ENCODE measurements at places on chromosomes 1 and 21. TPM values are rescaled to one million over a fixed set of nuclear protein-coding genes. Genes with fewer than 3 reads are reported as not detected.

CENPF gene
- total RNA-seq, result 170 TPM

CATSPERE gene
- total RNA-seq, result 0.45 TPM

SGIP1 gene
- total RNA-seq, result 2.1 TPM

PEX11B gene
- 8.1 TPM for total RNA-seq

TRAF3IP3 gene
- total RNA-seq, result not detected

DNA sequence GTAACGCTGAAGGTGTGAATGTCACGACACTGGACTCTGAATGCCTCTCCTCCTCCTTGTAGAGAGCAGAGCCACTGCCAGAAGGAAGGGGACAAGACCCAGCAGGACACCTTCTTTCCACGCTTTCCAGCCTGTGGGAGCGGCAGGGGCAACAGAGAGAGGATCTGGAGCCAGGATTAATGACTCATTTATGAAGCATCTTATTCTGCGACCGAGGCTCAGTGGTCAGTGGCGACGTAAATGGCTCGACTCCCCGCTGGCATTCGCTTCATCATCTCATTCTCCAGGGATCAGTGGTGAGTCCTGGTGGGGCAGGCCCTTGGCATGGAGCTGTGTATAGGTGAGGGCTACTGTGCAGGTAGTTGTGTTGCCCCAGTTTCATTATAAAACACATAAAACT, 4.6 kb downstream of the SLC37A1 start:
- no peaks in the 10 kb centered on the region for H3K27me3 ChIP-seq
- DNase-seq, result no peak
- H3K4me3 ChIP-seq, result no peak overlapping the region
- peaks cover 10% of the 10 kb centered on the region for H3K4me1 ChIP-seq

DNA sequence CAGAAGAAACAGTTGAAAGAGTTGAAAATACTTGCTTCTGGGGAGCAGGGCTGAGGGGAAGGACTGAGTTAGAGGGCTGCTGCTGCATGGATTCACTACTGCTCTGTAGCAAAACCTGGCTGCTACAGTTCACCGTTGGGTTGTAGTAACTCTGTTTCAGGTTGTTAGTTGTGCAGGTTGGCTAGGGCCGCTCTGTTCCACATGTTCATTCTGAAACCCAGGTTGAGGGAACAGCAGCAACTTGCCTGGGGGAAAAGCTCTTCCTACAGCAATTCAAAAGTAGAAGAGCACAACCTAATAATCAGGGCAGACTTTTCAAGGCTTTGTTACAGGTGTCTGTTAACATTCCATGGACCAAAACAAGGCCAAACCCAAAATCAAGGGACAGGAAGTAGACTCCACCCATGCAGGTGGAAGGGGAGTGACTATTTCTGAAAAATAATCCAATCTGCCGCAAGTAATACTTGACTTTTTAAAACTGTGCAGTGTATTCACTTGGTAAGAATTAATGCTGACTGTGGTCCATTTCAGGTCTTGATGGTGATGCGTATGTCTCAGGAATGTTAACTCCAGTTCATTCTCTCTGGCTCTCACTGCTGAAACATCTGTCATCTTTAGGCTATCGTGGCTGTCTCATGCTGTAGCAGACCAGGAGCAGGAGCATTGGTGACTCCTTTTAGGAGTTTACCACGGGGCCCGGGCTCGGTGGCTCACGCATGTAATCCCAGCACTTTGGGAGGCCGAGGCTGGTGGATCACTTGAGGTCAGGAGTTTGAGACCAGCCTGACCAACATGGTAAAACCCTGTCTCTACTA, 5.1 kb upstream of the PARK7 start:
- H3K27ac ChIP-seq, result no peak overlapping the region
- H3K27me3 ChIP-seq, result no peaks in the 10 kb centered on the region
- H3K4me3 ChIP-seq, result no peak overlapping the region

- DNase-seq, result no peak
- no peak overlapping the region for H3K27ac ChIP-seq
- H3K27me3 ChIP-seq, result no peaks in the 10 kb centered on the region
- no peaks in the 10 kb centered on the region for H3K36me3 ChIP-seq
These were observed 25.3 kb upstream of the PEF1 start for GRCh38 chr1:31669786-31670592.

DNA sequence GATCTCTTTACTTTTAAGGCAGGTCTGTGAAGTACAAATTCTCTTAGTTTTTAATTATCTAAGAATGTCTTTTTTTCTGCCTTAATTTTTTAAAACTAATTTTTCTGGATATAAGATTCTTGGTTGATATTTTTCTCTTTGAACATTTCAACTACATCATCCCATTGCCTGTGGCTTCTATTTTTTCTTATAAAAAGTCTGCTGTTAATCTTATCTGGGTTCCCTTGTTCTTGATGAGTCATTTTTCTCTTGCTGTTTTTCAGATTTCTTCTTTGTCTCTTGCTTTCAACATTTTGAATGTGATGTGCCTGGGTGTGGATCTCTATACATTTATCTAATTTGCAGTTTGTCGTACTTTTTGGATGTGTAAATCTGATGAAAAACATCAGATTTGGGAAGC, 525.2 kb upstream of the PBX1 start:
- DNase-seq, result no peak
- no peak overlapping the region for H3K27ac ChIP-seq
- H3K36me3 ChIP-seq, result no peaks in the 10 kb centered on the region
- H3K27me3 ChIP-seq, result no peaks in the 10 kb centered on the region
- no peaks in the 10 kb centered on the region for H3K4me1 ChIP-seq
- H3K4me3 ChIP-seq, result no peak overlapping the region

- H3K27me3 ChIP-seq, result peaks cover 47% of the 10 kb centered on the region
- no peak overlapping the region for H3K4me3 ChIP-seq
- DNase-seq, result no peak
- H3K27ac ChIP-seq, result no peak overlapping the region
These were observed 30.3 kb downstream of the SELL start for GRCh38 chr1:169681140-169681539.

GRCh38 chr1:243950166-243950565, 100.1 kb upstream of the AKT3 start:
- peak; percentile 10 for DNase-seq
- no peaks in the 10 kb centered on the region for H3K36me3 ChIP-seq
- H3K27ac ChIP-seq, result no peak overlapping the region
- no peaks in the 10 kb centered on the region for H3K4me1 ChIP-seq
- H3K4me3 ChIP-seq, result no peak overlapping the region

DNA sequence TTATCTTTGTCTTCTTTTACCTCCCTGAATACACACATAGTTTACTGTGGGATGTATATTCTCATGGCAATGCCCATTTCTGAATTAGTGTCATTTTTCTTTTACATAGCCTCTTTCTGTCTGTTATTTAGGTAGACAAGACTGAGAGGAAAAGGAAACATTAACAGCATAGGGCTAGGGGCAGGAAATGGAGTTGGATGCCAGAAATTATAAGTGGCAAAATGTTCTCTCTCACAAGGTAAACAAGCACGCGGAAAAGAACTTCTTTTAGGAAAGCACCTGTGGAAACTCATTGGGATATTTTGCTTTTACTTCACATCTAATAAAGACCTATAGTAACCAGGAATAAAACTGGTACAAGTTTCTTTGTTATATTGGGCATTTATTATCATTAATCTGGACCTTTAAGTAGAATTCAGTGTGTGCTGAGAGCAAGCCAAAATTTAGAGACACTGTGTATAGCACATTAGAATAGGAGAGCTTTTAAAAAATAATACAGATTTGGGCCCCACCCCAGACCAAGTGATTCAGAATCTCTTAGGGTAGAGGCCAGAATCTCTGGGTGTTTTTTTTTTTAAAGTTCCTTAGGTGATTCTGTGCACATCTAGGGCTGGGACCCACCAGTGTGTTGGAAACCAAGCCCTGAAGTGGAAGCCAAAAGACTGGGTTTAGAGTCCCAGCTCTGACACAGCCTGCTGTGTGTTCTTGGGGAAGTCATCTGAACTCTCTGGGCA, 32.7 kb downstream of the S100A10 start:
- H3K27me3 ChIP-seq, result no peaks in the 10 kb centered on the region
- no peak overlapping the region for H3K4me3 ChIP-seq
- H3K4me1 ChIP-seq, result no peaks in the 10 kb centered on the region
- no peaks in the 10 kb centered on the region for H3K36me3 ChIP-seq
- DNase-seq, result no peak
- no peak overlapping the region for H3K27ac ChIP-seq

GRCh38 chr1:8075511-8076051, 49.5 kb upstream of the ERRFI1 start:
- H3K4me1 ChIP-seq, result peaks cover under 1% of the 10 kb centered on the region
- no peak overlapping the region for H3K27ac ChIP-seq
- H3K4me3 ChIP-seq, result no peak overlapping the region
- H3K27me3 ChIP-seq, result no peaks in the 10 kb centered on the region
- H3K36me3 ChIP-seq, result no peaks in the 10 kb centered on the region

DNA sequence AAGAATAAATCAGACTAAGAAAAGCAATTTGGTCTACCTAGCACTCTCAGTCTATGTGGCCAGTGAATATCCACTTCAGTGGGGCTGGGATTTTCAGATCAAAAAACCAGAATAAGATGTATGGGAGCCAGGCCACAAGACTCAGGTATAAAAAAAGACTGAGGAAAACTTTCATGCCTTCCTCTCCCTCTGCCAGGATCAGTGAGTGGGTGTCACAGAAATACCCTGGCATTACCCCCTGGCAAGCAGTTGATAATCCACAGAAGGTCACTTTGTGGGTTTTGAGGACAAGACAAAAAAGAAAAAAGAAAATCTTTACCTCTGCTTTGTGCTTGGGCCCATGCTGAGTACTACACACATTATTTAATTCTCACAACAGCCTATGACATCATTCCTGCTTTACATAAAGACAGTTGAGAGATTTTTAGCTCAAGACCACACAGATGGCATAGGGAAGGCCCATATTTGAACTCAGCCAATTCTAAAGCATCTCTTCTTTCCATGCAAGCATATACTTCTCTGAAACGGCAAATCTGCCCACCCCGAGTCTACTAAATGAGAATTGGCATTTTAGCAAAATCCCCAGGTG, 57.6 kb downstream of the DESI2 start:
- H3K4me3 ChIP-seq, result no peak overlapping the region
- DNase-seq, result no peak
- H3K4me1 ChIP-seq, result no peaks in the 10 kb centered on the region
- H3K27ac ChIP-seq, result no peak overlapping the region
- H3K27me3 ChIP-seq, result no peaks in the 10 kb centered on the region

GRCh38 chr1:19921310-19921709, 2.1 kb downstream of the PLA2G2E start:
- no peak for DNase-seq
- H3K36me3 ChIP-seq, result no peaks in the 10 kb centered on the region
- no peaks in the 10 kb centered on the region for H3K27me3 ChIP-seq
- H3K4me3 ChIP-seq, result no peak overlapping the region
- H3K4me1 ChIP-seq, result no peaks in the 10 kb centered on the region

GRCh38 chr1:26109229-26110164, 2.1 kb upstream of the PDIK1L start:
- H3K27ac ChIP-seq, result no peak overlapping the region
- H3K36me3 ChIP-seq, result no peaks in the 10 kb centered on the region
- peak overlapping the region; percentile 92 for H3K4me3 ChIP-seq

DNA sequence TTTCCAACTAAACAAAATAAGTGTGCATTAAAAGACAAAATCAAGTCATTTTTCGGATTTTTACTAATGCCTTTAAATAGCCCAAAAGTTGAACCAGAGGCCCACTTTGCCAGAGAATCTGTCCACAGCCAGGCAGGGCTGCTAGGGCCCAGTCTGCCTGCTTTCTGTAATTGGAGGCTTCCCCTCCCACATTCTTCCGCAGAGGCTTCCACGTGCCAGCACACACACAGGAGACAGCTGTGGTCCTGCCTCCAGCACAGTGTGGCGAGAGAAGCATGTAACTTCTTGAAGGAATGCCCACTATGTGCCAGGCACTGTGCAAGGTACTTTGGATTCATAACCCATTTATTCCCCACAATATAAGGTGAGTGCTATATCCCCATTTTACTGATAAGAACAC, 11.3 kb upstream of the PDZK1IP1 start:
- DNase-seq, result no peak
- no peak overlapping the region for H3K27ac ChIP-seq
- H3K4me3 ChIP-seq, result no peak overlapping the region
- H3K27me3 ChIP-seq, result 0 out of 2 replicates have a peak, but pooled peaks cover 2% of the 10 kb centered on the region
- no peaks in the 10 kb centered on the region for H3K4me1 ChIP-seq
- no peaks in the 10 kb centered on the region for H3K36me3 ChIP-seq
